ENCODE measurements at places on chromosomes 16 and 17. TPM values are rescaled to one million over a fixed set of nuclear protein-coding genes. Genes with fewer than 3 reads are reported as not detected.
A peak's percentile ranks its signal among the peaks of the same experiment; 100 is the strongest.

DNA sequence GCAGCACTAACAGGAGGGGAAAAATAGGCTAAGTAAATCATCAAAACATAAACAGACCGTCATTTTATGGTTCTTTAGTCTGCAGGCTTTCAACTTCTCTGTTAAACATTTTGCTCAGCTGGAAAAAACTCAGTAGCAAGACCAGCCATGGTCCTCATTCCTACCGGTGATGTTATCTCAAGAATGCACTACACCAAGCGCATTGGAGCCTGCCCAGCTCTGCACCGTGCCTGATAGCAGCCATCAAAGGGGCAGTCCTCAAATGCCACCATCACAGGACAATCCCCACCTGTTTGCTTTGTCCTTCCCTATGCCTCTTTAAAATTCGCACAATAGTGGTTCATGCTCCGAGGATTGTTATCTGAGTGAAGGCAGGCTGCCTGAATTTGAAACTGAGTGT lies 181.5 kb upstream of the MON1B start:
- no peak for DNase-seq

DNA sequence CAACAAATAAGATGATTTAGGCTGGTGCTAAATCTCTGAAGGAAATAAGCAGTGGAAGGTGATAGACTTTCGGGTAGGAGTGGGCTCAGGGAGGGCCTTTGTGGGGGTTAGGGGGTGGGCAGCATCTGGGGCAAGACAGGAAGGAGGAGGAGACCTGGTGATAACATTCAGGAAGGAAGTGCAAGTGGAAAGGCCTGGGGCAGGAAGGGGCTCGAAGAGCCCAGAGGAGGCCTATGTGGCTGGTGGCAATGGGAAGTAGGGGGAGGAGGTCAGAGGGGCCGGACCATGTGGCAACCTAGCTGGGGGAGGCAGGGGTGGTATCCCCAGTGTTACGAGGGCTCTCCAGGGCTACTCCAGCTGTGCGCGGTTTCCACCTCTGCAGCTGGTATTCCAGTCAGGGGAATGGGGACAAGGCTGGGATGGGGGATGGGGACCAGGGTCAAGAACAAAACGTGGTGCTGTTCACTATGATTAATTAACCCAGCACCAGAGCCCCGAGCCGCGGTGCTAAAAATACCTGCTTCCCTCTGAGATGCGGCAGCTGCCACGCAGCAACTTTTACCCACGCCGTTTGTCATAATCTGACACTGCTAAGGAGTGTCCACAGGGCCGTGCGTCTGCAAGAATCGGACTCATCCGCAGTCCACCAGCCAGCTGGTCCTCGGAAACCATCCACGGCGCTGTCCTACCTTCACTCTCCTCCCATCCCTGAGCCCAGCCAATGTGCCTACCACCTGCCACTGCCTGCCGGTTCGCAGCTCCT lies 5.2 kb upstream of the CCDC182 start:
- no peak for DNase-seq

DNA sequence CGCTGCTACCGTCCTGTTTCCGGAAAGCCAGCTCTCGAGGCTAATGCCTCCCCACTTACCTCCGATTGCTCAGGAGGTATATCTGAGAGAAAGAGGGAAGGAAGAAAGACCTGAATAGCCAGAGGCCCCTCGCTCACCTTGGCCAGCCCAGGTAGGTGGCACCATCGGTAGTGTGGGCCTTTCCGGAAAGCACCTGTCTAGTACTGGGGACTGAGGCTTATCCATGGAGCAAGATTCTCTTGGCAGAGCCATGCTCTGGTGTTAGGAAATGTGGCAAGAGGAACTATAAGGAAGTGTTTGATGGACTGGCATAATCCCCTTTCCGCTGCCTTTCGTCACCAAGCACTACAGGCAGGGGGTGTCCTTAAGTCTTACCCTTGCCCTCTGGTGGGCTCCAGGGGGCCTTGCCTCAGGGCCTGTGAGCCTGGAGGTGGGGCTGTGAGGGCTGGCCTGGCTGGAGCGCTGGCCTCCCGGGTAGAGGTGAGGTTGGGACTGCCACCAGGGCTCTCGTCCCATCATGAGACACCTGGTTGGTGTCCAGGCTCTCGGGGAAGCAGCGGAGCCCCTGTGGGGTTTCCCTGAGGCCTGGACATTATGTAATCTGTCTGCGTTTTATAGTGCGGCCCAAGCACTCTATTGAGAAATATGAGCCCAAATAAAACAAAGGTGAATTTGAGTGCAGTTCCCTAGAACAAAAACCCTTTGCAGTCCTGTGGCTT lies 2.9 kb downstream of the CMIP start:
- DNase-seq: peak; percentile 67

GRCh38 chr17:80270836-80271235 lies 10.2 kb downstream of the RNF213 start:
- DNase-seq: peak; percentile 37

GRCh38 chr17:75799402-75799801 lies 14.8 kb downstream of the UNK start:
- DNase-seq: no peak

- no peak for DNase-seq
Measured at GRCh38 chr17:73647301-73647695, 3.1 kb upstream of the SDK2 start.

GRCh38 chr17:30232824-30233427 lies 2.6 kb downstream of the SLC6A4 start:
- DNase-seq: no peak

GRCh38 chr17:45098869-45099616 lies 33.3 kb downstream of the PLCD3 start:
- peak; percentile 95 for DNase-seq

DNA sequence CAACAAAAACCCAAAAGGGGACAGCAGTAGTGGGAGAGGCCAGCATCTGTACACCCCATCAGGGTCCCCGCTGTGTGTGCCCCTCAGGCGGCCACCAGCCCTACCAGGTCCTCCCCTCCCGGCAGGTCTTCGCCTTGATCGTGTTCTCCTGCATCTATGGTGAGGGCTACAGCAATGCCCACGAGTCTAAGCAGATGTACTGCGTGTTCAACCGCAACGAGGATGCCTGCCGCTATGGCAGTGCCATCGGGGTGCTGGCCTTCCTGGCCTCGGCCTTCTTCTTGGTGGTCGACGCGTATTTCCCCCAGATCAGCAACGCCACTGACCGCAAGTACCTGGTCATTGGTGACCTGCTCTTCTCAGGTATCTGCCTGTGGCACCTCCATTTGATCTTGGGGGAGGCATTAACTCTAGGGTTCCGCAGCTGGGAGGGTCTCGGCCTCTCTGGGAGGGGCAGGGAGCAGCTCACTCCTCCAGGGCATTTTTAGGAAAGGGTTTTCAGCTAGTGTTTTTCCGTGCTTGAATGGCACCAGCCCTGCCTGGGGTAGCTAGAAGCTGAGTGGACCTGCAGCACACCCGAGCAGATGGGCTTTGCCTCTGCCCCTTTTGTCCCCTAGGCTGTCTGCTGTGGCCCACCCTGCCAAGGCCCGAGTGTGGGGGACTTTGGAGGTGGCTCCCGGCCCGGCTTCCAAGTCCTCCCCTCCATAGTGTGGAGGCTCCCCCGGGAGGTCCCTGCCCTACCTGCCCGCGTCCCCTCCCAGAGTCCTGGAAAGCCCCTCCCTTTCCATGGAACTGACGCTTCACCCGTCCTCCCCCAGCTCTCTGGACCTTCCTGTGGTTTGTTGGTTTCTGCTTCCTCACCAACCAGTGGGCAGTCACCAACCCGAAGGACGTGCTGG lies 2.6 kb downstream of the SYNGR2 start:
- no peak for DNase-seq

DNA sequence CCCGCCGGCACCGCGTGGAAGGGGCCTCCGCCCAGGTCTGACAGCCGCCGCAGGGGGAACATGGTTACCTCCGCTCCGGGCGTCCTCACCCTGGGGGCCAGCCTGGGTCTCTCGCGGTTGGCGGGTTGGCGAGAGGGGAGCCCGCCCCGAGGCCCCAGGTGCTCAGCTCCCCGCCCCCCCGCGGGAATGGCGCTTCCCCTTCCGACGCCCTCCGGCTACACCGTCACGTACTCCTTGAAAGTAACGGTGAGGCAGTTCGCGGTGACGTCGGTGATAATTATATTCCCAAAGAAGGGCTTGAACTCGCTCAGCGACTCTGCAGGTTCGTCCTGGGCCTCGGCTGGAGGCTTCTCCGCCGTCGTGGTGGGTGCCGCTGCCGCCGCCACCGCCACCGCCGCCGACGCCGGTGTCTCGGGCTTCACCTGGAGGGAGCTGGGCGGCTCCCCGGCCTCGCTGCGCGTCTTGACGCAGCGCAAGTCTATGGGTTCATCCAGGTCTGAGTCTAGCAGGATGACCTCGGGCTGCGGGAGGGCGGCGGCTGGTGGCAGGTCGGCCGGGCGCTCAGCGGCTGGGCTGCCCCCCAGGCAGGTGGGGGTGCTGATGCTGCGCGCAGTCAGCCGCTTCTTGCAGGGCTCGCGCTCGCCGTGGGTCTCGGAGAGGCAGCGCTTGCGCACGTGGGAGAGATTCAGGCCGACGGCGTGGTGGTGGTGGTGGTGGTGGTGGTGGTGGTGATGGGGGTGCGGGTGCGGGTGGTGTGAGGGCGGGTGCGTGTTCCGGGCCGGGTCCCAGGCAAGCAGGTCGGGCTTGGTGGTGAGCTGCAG lies 5.3 kb downstream of the CBX4 start:
- no peak for DNase-seq

- no peak for DNase-seq
Measured at GRCh38 chr17:38893113-38893512, 23.3 kb downstream of the LASP1 start.

DNA sequence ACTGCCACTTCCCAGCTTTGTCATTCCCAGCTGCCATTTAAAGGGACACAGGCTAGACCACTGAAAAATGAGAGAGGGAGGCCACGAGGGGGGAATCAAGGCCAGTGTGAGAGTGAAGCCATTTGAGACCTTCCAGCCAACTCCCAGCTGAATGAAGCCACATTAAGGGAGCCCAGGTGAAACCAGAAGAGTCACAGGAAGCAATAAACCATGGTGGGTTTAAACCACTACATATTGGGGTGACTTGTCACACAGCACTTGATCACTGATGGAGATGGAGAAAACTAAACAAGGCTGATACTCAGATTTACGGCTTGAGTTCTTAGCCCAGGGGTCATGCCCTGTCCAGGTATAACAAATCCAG lies 2.8 kb upstream of the NUBP1 start:
- DNase-seq: no peak

- no peak for DNase-seq
Measured at GRCh38 chr17:61579961-61580360, 11.1 kb downstream of the NACA2 start.

GRCh38 chr17:34979650-34980352 lies 511 bp upstream of the LIG3 start:
- DNase-seq: no peak

DNA sequence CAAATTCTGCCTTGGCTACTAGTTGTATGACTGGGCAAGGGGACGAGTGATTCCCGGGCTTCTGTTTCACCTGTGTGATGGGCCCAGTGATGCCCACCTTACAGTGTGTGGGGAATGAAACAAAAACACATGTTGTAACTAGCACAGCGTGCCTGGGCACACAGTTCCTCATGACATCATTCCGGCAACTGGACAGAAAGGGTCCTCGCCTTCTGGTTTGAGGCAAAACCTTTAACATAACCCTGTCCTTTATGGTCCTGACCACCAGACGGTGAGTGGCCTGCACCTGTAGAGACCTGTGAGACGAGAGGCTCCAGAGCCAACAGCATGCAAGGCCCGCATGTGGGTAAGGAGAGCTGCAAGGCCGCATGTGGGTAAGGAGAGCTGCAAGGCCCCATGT lies 7.7 kb upstream of the SLC38A8 start:
- DNase-seq: no peak

DNA sequence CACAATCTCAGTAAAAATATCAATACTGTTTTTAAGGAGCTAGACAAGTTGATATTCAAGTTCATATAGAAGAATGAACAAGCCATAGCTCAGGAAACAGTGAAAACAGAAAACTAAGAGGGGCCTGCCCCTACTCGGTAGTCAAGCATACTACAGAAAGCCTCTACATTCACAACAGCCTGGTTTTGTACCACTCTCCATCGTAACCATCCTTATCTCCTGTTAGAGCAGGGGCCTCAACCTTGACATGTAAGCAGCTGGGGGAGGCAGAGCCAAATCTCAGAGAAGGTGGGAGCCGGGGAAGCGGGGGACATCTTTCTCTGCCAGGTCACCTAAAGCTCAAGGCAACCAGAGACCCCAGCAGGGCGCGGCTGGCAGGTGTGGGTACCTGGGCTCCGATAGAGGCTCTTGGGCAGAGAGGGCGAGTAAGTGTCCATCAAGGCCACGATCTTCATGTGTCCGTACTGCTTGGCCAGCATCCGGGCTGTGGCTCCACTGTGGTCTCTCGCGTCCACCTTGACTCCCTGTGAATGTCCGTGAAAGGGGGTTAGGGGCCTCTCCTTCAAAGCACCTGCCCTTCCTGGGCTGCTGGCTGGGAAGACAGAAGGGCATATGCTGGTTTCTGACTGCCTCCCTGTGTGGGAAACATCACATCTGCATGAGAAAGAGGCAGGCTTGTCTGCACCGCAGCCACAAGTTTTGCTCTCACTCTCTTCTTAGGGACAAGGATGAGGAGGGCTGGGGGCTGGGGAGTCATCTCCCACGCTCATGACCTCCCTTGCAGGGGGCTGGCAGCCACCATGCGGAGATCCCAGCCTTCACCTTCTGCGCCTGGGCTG lies 20.2 kb downstream of the ANKS3 start:
- DNase-seq: no peak

DNA sequence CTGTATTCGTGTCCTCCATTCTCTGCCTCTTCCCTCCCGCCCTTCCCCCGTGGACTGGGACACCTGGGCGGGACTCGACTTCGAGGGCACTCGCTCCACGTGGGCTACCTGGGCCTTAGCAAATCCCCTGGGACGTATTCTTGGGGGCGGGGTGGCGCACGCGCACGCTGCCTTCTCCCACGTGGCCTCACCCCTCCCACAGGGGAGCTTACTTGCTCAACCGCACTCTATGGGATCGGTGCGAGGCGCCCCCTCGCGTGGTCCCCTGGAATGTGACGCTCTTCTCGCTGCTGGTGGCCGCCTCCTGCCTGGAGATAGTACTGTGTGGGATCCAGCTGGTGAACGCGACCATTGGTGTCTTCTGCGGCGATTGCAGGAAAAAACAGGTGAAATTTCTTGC lies 3.5 kb downstream of the VMO1 start:
- DNase-seq: no peak

The WNT3 gene
- total RNA-seq: 6.1 TPM

The ASPHD1 gene
- total RNA-seq: 64.1 TPM

The MT1X gene
- 15.4 TPM for total RNA-seq

The OR1A1 gene
- total RNA-seq: not detected

The SLC25A19 gene
- 26.8 TPM for total RNA-seq

The NPW gene
- 1.5 TPM for total RNA-seq

The PSME3 gene
- 238 TPM for total RNA-seq

The GNG13 gene
- total RNA-seq: not detected

The PRSS8 gene
- total RNA-seq: 138 TPM
